ENCODE measurements at places on chromosomes 4 and X.
A peak's percentile ranks its signal among the peaks of the same experiment; 100 is the strongest.

- no peak for DNase-seq
Measured at GRCh38 chr4:154503598-154503997, 12.0 kb upstream of the DCHS2 start.

- no peak for DNase-seq
Measured at GRCh38 chr4:89193843-89194242, 82.5 kb downstream of the TIGD2 start.

GRCh38 chr4:163166041-163166579, 580 bp downstream of the NAF1 start:
- DNase-seq = peak; percentile 56

- no peak for DNase-seq
Measured at GRCh38 chrX:10548688-10549087, 71.7 kb downstream of the MID1 start.

GRCh38 chr4:164918956-164919355, 42.0 kb downstream of the APELA start:
- DNase-seq = no peak

- no peak for DNase-seq
Measured at GRCh38 chr4:71231129-71232055, 107.4 kb upstream of the SLC4A4 start.

DNA sequence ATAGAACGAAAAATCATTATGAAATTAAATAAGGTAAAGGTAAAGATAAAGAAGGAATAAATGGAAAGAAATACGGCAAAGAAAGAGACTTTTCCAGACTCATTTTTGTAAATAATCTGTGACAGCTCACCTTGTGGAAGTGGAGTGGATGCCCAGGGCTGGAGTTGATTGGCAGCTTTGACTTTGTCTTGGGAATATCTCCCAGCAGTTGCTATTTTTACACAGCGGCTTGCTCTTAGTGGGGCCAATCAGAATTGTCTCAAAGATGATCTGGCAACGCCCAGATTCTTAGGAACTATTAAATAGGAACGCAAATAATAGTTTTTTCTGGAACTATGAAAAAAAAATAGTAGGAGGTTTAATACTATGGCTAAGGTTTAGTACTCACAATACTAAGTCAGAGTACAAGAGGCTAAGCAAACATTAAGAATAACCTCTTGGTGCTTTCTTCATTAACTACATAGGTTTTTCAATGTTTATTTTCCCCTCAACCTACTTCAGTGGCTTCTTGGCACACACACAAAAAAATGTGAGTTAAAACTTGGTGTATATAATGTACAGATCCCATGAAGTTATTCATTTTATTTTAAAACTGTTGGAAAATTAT, 132.7 kb downstream of the TRAM1L1 start:
- no peak for DNase-seq

DNA sequence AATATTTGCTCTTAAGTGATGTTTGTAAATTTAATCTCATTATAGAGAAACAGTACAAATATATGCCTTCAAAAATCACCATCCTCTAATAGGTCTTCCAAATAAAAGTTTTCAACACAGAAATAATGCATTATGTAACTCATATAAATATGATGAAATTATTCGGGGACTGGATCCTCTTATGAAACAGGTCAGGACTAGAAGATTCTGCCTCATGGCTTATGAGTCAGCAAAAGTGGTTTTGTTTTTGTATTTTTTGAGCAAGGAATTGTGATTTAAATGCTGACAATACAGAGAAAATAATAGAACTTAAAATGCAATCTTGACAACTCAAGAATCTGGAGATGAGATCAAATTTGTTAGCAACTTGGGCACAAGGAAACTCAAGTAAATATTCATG, 179.7 kb upstream of the NDP start:
- no peak for DNase-seq

- no peak for DNase-seq
Measured at GRCh38 chr4:135201081-135201480, 999.5 kb upstream of the PABPC4L start.

GRCh38 chr4:80694171-80694570, 336.3 kb upstream of the BMP3 start:
- DNase-seq = no peak

DNA sequence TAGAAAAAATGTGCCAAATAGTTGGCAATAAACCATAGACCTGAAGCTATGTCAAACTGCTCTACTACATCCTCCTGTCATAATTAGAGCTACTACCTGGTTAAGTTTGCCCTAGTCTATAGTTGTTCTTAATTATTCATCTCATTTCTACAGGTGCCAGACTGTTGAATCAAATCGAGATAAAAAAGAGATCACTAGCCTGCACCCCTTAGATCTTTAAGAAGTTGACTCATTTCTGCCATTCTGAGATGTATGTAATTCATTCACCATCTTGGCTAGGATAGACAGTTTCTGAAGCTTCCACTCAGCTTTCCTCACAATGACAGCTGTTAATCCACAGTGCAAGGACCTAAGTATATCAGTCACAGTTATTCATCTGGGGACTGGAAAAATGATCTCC, 452.1 kb upstream of the BOD1L1 start:
- no peak for DNase-seq

GRCh38 chr4:20816287-20816686, 116.0 kb downstream of the PACRGL start:
- DNase-seq = no peak

- peak; percentile 58 for DNase-seq
Measured at GRCh38 chr4:110049951-110050925, 137.6 kb downstream of the EGF start.

DNA sequence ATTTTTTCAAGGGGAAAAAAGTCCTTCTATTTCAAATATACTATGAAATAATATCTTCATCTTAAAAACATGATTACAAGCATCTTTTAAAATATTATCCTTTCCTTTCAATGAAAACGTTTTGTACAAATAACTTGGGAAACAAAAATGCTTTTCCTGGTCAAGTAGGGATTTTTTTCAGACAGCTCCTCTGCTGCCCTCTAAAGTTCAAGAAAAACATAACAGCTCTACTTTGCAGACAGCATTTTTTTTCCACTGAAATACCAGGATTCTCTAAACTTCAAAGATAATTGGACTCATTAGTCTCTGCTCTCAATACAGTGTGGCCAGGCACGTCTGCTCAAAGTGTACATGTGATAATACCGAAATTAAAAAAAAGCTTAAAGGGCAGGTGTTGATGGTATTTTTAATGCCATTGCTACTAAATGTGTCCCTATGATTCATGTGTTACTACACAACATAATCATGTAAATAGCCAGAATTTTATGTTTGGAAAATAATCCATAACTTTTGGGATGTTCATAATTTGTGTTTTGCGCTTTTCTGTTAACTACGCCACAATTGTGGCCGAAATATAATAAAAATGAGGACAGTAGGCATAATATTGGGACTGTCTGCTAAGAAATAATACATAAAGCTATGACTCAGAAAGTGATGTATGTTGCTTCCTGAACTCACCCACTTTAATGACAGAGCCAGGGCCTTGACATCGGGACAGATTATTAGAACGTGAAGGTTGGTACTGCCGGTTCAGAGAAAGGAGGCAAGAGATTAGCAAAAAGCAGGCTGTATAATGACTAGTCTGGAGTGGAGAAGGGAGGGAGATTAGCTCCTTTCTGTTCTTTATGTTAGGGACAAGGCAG, 478.9 kb downstream of the KCNIP4 start:
- no peak for DNase-seq

GRCh38 chr4:53682196-53682595, 90.9 kb upstream of the LNX1 start:
- DNase-seq = no peak

- no peak for DNase-seq
Measured at GRCh38 chr4:185623444-185624258, 88.3 kb upstream of the PDLIM3 start.

- DNase-seq = no peak
Measured at GRCh38 chr4:87258677-87259076, 38.3 kb upstream of the KLHL8 start.

GRCh38 chr4:36414248-36414647, 132.8 kb downstream of the DTHD1 start:
- DNase-seq = no peak

DNA sequence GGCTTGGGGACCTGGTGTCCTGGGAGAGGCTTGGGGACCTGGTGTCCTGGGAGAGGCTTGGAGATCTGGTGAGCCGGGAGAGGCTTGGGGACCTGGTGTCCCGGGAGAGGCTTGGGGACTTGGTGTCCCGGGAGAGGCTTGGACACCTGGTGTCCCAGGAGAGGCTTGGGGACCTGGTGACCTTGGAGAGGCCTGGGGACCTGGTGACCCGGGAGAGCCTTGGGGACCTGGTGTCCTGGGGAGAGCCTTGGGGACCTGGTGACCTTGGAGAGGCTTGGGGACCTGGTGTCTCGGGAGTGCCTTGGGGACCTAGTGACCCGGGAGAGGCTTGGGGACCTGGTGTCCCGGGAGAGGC, 12.6 kb downstream of the SHOX start:
- no peak for DNase-seq

DNA sequence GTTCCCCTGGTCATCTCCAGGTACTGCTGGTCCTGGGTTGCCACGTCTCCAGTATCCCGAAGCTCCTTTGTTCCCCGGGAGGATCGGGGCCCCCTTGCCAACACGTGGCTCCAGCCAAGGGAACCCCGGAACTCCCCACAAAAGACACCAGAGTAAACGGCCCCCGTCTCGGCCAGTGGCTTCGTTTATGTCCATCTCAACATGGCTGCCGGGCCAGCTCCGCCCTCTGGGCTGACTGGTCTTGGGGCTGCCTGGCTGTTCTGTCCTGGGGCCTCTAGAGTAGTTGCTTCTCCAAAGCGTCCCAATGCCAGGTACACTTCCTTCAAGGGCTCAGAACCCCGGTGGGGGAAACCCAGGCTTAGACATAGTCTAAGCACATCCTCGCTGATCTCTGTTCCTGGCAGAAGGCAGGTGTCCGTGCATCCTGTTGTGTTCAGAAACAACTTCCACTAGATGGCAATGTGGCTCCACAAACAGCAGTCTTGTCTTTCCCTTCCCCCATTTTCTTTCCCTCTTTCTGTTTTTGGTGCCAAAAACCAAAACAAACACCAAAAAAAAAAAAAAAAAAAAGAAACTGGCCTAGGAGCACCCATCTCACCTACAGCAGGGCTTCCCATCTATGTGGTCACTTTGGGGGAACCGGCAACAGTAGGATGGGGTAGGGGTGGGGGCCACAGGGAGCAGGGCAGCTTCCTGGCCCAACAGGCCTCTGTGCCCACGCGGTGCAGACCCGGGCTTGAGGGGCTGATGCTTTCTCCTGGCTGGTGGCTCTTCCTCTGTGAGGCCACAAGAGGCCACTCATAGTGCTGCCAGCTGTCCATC, 35.3 kb downstream of the NBDY start:
- peak; percentile 75 for DNase-seq

GRCh38 chr4:73816814-73817213, 19.7 kb upstream of the CXCL6 start:
- no peak for DNase-seq

GRCh38 chr4:115664285-115664684, 550.9 kb upstream of the NDST4 start:
- no peak for DNase-seq

DNA sequence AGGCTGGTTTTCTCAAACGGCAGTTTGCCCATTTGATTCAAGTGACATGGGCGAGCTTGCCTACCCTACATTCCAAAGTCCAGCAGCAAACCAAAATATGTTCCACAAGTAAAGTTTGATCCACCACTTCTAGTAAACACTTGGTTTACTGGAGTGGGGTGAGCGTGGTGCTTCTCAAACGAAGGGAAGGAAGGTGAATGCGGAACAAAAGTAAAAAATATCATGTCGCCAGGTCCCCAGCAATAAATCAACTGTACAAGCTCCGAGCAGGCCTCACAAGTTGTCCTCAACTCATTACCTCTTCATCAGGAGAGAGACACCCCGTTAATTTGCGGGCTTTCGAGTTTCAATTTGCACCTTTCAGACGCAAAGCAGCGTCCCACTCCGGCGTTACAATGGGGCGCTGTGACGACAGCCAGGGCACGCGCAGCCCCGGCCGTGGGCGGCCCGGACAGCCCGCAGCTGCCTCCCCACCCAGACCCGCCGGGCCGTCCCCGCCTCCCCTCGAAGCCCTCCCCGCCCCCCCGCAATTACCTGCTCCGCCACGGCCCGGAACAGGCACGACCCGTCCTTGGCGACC, 1.0 kb downstream of the OTUD4 start:
- DNase-seq = peak; percentile 83

DNA sequence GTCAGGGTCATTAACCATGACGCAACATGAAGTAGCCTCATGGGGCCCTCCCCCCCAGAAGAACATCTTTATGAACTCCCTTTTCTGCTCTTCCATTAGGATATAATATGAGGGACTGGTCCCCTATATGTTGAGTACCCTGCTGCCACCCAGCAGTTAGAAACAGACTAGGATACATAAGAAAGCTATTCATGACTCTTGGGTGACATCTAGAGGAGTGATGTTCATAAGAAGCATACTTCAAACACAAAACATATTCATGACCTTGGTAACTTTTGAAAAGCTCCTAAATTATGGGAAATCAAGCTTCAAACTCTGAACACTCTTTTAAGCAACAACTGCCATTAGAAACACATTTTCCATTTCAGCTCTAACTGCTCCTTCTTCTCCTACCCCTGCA, 155.2 kb upstream of the SPIN4 start:
- DNase-seq = no peak

DNA sequence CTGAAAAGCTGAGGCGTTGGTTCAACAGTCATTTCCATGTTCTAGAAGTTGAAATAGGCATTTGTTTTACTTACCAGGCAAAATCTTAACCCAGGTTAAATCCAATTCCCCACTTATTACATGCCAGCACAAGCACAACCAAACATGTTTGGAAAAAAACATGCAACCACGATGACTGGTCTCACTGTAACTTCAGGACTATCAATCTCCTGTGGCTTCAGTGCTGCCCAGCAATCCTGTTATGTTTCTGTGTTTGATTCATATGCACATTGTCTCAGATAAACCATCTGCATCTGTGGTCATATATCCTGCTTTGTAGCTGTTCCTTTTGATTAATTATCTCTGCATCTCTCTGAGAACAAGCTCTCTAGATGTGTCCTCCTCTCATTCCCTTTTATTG, 28.3 kb downstream of the PRDM8 start:
- no peak for DNase-seq

DNA sequence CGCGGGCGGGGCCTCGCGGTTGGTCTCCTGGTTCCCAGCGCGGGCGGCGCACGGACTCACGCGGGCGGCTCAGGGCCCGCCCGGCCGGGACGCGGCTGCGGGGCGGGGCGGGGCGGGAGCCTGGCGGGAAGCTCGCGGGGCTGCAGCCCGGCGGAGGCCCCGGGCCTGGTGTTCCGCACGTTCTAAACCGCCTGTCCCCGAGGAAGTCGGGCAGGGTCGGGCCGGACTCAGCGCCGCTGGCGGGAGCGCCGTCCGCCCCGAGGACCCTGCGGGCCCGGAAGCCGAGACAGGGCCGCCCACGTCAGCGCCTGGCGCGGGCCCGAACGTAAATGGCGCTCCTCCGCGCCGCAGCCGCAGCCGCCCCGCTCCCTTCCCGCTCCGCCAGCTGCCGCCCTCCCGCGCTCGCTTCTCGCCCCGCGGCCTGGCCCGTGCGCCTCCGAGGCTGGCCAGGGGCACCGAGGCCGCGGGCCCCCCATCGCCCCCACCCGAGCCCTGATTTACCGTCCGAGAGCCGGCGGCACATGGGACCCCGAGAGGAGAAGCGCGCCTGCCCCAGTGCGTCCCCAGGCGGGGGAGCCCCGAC, 309 bp upstream of the CTBP1 start:
- DNase-seq = peak; percentile 85
